ENCODE measurements at places on chromosomes 6 and 20.

- no peak for DNase-seq
Measured at GRCh38 chr20:51329845-51330244, 212.7 kb downstream of the NFATC2 start.

GRCh38 chr6:139482287-139482686 is 107.8 kb upstream of the CITED2 start:
- no peak for DNase-seq

- DNase-seq = no peak
Measured at GRCh38 chr6:108693430-108694154, 132.9 kb downstream of the FOXO3 start.

- peak; percentile 86 for DNase-seq
Measured at GRCh38 chr6:108560463-108561308, at the start of gene FOXO3. Gene FOXO3 (plus strand): TSS chr6:108560917. CDS start chr6:108561209, 292 bp downstream.

DNA sequence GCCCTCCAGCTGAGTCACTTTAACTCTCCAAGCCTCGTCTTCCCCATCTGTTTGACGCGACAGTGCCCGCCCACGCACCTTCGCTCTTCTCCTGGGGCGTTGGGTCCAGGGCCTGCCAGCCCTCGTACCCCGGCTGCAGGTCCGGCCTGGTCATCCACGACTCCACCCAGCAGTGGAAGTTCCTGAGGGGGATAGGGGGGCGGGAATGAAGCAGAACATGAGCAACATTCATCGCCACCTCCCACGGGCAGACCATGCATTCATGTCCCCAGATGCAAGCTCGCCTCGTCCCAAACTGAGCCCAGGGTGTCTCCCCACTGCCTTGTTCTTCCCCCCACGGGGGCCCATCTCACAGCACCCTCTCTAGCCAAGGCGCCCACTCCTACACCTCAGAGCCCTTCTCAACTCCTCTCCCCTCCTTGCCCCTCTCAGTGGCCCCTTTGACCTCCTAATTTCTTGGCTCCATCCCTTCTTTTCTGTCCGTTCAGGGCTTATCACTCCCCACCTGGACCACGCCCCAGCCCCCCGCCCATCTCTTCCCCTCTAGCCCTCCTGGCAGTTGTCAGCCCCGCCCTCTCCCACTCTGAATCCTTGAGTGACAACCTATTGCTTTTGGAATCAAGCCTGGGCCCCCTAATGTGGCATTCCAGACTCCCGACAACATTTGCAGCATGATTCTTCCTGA is 23.7 kb downstream of the TGM2 start:
- no peak for DNase-seq
